ENCODE measurements at places on chromosomes 3 and 15. TPM values are rescaled to one million over a fixed set of nuclear protein-coding genes. Genes with fewer than 3 reads are reported as not detected.

- no peak for DNase-seq
Observed at GRCh38 chr3:143357700-143358099, 238.1 kb downstream of the CHST2 start.

FEZF2 gene
- not detected for total RNA-seq

- no peak for DNase-seq
Observed at GRCh38 chr3:192515664-192516045, 211.7 kb downstream of the FGF12 start.

DNA sequence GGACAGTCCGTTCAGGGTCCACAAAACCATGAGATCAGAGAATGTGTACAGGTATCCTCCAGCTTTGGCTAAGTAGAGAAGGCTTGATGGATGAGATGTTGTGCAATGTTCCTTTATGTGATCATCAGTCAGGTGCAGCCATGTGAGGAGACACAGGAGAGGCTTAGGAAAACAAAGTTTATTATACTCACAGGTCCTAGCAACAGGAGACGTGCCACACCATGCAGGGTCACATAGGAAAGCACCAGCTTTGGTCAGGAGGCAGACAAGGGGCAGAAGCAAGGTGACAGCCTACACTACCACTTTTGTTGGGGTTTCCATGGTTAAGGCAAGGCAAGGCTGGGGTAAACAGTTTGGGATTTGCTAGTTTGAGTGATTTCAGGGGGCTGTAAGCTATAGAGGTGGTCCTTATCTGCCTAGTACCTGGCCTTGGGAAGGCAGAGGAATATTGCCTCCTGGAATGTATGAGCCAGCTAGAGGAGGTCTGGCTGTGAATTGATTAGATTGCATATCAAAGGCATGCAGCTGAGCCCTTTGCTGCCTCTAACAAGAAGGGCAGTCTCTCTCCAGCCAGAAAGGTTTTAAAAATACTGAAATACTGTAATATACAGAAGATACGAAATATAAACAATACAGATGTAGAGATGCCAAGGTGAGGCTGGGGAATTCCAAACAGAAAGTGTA lies 248.6 kb downstream of the RYR3 start:
- DNase-seq = no peak

GRCh38 chr3:14460342-14461005 lies 58.1 kb downstream of the SLC6A6 start:
- no peak for DNase-seq

DNA sequence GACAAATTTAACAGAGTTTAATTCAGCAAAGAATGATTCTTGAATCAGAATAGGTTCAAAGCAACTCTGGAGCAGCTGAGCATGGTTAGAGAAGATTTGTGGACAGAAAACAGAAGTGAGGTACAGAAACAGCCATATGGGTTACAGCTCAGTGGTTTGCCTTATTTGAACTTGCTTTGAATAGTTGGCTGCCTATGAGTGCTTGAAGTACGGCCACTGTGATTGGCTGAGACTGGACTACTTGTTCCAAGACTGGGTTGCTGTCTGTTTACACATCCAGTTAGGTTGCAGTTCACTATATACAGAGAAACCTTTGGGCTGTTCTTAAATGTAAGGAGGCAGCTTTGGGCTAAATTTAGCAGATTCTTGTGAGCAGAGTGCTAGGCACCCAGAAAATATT lies 79.4 kb upstream of the CADPS start:
- no peak for DNase-seq

CCDC71 gene
- total RNA-seq = 22.1 TPM

FAM3D gene
- total RNA-seq = 4.0 TPM

ZKSCAN7 gene
- 3.6 TPM for total RNA-seq

DNA sequence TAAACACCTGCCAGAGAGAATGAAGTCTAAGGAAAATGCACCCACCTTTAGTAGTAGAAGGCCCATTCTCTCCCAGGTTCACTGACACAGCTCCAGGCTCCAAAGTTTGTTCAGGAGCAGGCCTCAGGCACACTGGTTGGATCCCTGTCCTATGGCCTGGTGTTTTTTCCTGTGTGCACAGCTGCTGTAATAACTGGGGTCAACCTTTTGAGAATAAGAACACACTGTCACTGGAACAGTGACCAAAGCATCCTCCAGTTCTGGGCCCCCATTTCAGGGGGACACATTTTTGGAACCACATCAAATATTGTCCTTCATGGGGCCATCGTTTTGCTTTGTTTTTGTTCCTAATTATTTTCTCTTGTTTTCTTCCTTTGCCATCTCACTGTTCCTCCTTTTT lies 95.8 kb downstream of the ARNT2 start:
- no peak for DNase-seq

PDE8A gene
- 54.7 TPM for total RNA-seq

- no peak for DNase-seq
Observed at GRCh38 chr3:127881586-127881985, 33.4 kb upstream of the KBTBD12 start.

GRCh38 chr3:147875498-147875897 lies 466.3 kb downstream of the ZIC1 start:
- DNase-seq = no peak

CLRN1 gene
- total RNA-seq = not detected

GRCh38 chr3:73351423-73352071 lies 273.2 kb downstream of the PDZRN3 start:
- DNase-seq = no peak

HACL1 gene
- total RNA-seq = 15.2 TPM

- DNase-seq = no peak
Observed at GRCh38 chr3:107810171-107811071, 280.4 kb downstream of the CD47 start.

DNA sequence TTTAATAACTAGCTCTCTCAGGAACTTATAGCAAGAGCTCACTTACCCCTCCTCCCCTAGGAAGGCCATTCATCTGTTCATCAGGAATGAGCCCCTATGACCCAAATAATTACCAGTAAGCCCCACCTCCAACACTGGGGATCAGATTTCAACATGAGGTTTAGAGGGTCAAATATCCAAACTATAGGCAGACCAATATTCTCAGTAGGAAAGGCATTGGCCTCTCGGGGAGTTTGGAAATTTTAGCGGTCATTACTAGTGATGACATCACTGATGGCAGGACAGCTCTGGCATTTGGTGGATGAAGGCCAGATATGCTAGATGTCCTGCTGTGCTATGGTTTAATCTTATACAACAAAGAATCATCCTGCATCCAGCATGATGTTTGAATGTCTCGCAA lies 15.2 kb upstream of the CD47 start:
- no peak for DNase-seq

GRCh38 chr3:81742581-81742980 lies 18.9 kb downstream of the GBE1 start:
- DNase-seq = no peak

GRCh38 chr15:38425269-38425668 lies 28.7 kb upstream of the FAM98B start:
- no peak for DNase-seq

COL6A5 gene
- 6.3 TPM for total RNA-seq

DNA sequence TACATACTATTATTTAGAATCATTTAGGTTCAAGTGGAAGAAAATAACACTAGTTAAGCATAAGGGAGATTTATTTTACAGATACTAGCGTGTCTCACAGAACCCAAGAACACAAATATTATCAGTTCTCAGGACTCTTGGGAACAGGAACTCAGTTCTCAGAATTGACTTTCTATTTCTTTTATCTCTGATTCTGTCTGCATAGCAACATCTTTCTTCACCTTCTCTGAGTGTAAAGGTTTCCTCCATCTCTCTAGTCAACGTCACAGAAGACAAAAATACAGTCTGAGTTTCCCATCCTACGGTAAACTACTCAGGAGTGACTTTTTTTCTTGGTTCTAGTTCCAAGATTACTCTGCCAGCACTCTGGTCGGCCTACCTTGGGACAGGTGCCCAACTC lies 220.0 kb downstream of the SV2B start:
- DNase-seq = no peak

All from upper lobe of right lung (tissue), 1 donor.